Renal pelvis (tissue), 12 donors: ENCODE measurements at places on chromosomes 1 and 21. TPM values are rescaled to one million over a fixed set of nuclear protein-coding genes. Genes with fewer than 3 reads are reported as not detected.
A peak's percentile ranks its signal among the peaks of the same experiment; 100 is the strongest.

NPPB gene
- not detected for polyA plus RNA-seq

RGSL1 gene
- 0.33 TPM for polyA plus RNA-seq

PUM1 gene
- polyA plus RNA-seq: 131 TPM

KCNK2 gene
- polyA plus RNA-seq: 2.6 TPM

SAMSN1 gene
- 2.7 TPM for polyA plus RNA-seq

CFH gene
- polyA plus RNA-seq: 30.7 TPM

GRCh38 chr1:13708380-13708982, 8.5 kb downstream of the PRDM2 start:
- no peak for DNase-seq

DNA sequence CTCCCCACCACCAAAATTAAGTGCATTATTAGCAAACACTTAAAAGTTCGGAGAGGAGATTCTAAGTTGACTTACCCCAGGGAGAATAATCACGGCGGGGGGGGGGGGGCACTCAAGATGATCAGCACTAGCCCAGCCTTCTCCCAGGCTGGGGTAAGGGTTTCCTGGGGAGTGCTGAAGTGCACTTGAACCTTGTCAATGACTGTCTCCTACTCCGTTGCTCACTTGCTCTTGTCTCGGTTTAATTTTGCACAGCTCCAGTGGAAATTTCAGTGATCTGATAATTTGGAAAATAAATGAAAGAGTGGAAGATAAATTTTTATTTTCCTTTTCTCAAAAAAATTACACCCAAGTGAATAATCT, 59.2 kb downstream of the PBX1 start:
- no peak for DNase-seq

GRCh38 chr21:15788847-15789523, 59.2 kb downstream of the USP25 start:
- no peak for DNase-seq

GRCh38 chr1:171563675-171564074, 58.4 kb upstream of the MYOCOS start:
- no peak for DNase-seq

- peak; percentile 54 for DNase-seq
Measured at GRCh38 chr1:201904579-201904978, 15.9 kb downstream of the SHISA4 start.

GRCh38 chr21:31622397-31622796, 37.1 kb upstream of the SOD1 start:
- DNase-seq: no peak
